NCI-H510A (cell line): ENCODE measurements at places on chromosomes 12 and 14.

GRCh38 chr14:76922584-76922983 is 96.4 kb downstream of the LRRC74A start:
- DNase-seq, result no peak

GRCh38 chr14:61451491-61451890 is 130.1 kb downstream of the PRKCH start:
- no peak for DNase-seq

- no peak for DNase-seq
Measured at GRCh38 chr12:101563212-101563611, 31.6 kb upstream of the MYBPC1 start.

- no peak for DNase-seq
Measured at GRCh38 chr14:68758301-68758700, 34.6 kb downstream of the ZFP36L1 start.

GRCh38 chr12:67876305-67876915 is 112.8 kb upstream of the IFNG-AS1 start:
- no peak for DNase-seq

- DNase-seq, result no peak
Measured at GRCh38 chr12:8662593-8662992, at the start of gene MFAP5. MFAP5 (minus strand) TSS chr12:8662826; CDS start chr12:8662104, 722 bp downstream.

- DNase-seq, result no peak
Measured at GRCh38 chr14:83473416-83474235, 1940.0 kb upstream of the SEL1L start.

GRCh38 chr12:113202300-113203075 is 17.0 kb downstream of the RITA1 start:
- no peak for DNase-seq

DNA sequence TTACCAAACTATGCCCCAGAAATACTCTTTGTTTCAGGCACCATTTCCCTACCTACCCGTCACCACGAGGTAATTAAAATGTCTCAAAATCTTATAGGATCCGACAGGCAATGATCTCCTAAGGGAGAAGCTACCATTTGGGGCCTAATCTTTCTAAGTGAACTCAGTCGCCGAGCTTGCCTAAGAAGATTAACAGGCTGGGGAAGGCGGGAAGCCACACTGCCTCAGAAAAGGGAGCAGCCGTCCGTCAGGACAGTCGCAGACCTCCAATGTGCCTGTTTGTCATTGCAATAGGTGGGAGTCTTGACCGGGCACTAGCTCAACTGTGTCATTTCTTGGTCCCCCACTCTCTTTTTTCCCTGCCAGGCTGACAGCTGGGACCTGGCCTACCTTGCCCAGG is 4.6 kb downstream of the TTC7B start:
- DNase-seq, result no peak

DNA sequence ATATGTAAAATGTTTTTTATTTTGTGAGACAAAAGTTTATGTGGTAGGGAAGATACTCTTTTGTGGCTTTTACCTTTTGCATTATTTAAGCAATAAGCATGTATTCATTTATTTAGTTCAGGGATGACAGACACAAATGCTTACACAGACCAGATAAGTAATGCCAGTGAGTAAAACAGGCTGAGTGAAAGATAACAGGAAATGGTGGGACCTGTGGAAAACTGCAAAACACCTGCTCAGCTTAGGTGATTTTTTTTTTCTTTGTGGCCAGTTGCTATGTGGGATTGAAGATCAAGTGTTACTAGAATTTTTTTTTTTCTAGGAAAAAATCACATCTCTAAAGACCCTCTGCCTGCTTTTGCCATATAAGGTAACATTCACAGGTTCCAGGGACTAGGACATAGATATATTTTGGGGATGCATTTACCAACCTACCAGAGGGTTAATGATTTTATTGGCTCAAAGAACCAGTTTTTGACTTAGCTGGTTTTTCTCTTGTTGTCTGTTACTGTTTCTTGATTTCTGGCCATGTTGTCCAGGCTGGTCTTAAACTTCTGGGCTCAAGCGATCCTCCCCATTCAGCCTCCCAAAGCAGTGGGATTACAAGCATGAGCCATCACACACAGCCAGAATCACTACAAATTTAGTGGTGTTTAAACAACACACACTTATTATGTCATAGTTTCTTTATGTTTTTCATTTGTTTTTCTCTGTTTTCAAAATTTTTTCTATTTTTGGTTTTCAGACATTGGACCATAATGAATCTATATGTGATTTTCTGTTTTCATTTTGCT is 9.8 kb downstream of the PSMA6 start:
- DNase-seq, result no peak

GRCh38 chr14:92644171-92644969 is 104.1 kb downstream of the LGMN start:
- DNase-seq, result no peak

DNA sequence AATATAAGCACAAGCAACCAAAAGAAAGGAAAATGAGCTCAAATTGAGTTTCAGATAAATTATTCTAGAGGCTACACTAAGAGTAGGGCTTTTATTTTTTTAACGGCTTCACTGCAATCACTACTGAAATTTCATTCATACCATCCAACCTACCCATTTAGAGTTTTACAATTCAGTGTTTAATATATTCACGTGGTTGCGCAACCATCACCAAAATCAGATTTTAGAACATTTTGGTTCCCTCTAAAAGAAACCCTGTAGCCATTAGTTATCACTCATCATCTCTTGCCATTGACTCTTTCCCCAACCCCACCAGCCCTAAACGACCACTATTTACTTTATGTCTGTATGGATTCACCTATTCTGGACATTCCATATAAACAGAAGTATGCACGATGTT is 401.5 kb downstream of the MDGA2 start:
- no peak for DNase-seq

- DNase-seq, result no peak
Measured at GRCh38 chr12:1157046-1157445, 166.0 kb downstream of the ERC1 start.

GRCh38 chr12:118537481-118537917 is 161.1 kb downstream of the SUDS3 start:
- no peak for DNase-seq

GRCh38 chr12:71970031-71970430 is 31.4 kb downstream of the TPH2 start:
- DNase-seq, result no peak

- no peak for DNase-seq
Measured at GRCh38 chr14:45359746-45360145, 106.7 kb upstream of the MIS18BP1 start.

GRCh38 chr12:9619411-9620179 is 11.9 kb upstream of the KLRB1 start:
- no peak for DNase-seq

DNA sequence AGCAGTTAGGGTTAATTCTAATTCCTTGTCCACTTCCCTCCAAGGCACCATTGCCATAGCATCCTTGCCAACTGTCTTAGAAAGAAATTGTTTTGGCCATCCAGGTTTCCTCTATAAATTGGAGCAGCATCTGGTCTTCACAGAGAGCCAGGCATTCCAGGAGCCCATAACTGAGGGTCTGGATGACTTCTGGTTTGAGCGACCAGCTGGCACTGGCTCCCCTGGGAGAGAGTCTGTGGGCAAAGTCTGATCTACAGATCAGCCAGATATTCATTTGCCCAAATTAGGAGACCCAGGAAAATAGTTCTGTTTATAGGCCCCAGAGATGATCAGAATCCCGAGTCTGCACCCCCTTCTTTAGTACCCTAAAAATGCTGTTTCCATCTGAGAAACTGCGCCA is 16.0 kb downstream of the VSX2 start:
- no peak for DNase-seq

DNA sequence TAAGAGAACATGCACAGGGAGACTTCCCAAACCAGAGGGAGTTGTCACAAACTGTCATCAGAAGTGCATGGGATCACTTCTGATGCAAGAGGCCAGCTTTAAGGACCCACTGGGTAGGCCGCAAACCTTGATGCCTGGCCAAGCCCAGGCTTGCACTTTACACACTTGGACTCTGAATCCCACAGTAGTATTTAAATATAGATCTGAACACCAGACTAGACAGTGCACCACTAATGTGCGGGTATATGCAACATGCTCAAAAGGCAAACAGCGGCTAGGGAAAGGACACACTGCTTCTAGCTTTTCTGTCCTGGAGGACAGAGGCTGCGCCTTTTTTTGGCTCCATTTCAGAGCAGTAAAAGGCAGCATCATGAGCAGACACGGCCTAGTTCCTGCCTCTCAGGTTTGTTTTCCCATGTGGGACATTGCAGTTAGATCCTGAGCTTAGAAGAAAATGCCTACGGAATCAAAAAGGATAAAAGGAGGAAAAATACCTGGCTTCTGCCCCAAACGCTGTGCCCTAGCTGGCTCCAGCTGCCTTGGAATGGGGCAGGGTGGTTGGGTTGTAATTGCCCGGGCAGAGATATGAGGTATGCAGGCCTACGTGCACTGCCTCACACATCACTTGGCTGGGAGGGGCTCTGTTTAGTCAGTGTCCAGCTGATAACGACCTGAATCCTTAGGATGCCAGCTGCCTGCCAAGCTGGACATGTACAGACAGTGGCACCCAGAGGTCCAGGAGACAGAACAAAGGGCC is 84.5 kb upstream of the EGLN3 start:
- no peak for DNase-seq

- DNase-seq, result no peak
Measured at GRCh38 chr12:10067264-10067663, 31.5 kb downstream of the CLEC1A start.

DNA sequence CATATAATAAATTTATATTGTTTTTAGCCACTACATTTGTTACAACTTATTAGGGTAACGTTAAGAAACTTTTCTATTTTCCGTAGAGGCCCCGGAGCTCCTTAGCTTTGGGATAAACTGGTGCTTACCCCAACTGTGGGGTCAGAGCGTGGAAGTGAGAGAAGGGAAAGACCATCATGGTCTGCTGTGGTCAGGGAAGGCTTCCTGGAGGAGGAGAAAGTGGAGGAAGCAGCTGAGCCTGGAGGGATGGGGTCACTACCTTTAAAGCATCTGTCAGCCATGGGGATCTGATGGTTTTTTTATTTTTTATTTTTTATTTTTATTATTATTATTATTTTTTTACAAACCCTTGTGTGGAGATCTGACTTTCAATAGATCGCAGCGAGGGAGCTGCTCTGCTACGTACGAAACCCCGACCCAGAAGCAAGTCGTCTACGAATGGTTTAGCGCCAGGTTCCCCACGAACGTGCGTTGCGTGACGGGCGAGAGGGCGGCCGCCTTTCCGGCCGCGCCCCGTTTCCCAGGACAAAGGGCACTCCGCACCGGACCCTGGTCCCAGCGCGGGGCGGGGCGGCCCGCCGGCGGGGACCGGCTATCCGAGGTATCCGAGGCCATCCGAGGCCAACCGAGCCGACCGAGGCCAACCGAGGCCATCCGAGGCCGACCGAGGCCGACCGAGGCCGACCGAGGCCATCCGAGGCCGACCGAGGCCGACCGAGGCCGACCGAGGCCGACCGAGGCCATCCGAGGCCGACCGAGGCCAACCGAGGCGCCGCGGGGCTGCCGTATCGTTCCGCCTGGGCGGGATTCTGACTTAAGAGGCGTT is 1101.2 kb upstream of the TMEM132C start:
- DNase-seq, result peak; percentile 92

DNA sequence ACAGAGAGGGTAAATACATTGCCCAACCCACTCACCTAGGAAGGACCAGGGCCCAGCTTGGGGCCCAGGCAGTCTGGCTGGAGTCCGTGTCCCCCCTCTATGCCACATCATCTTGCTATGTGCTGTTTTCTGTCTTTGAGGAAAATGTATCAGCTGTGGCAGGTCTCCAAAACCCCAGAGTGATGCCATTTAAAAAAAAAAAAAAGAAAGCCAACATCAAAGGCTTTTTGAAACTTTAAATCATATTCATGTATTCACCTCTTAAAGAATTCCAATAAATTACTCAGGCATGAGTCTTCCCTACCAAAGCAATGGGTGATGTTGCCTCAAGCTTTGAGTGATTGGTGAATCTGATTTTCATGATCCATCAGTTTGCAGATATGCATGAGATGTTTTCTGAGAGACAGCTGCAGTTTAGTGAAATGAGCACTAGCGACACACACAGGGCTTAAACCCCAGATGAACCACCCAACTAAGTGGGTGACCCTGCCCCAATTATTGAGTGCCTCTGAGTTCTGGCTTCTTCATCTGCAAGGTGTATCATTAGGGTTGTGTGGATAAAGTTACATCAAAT is 6.1 kb downstream of the KRT81 start:
- DNase-seq, result no peak

GRCh38 chr12:52847335-52848102 is 1.3 kb downstream of the KRT78 start:
- DNase-seq, result no peak

- peak; percentile 16 for DNase-seq
Measured at GRCh38 chr14:88188745-88189416, 134.2 kb downstream of the KCNK10 start.

- no peak for DNase-seq
Measured at GRCh38 chr14:65432361-65432948, 19.9 kb downstream of the FUT8 start.

GRCh38 chr14:81550001-81550637 is 16.5 kb upstream of the SEL1L start:
- DNase-seq, result no peak

DNA sequence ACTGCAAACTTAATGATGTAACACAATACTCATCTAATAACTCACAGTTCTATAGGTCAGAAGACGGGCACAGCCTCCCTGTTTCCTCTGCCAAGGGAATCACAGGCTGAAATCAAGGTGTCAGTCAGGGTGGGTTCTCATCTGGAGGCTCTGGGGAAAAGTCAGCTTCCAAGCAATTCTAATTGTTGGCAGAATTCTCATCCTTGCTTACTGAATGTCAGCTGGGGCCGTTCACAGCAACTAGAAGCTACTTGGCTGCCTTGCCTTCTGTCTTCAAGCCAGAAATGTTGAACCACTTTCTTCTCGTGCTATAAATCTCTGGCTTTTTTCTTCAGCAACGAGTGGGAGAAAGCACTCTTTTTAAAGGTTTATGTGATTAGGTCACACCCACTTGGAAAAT is 80.1 kb upstream of the PDZRN4 start:
- no peak for DNase-seq

GRCh38 chr12:88291498-88292131 is 149.5 kb downstream of the TMTC3 start:
- DNase-seq, result no peak
